ENCODE measurements at places on chromosomes 7 and 10.

GRCh38 chr10:57905010-57905409, 362.7 kb downstream of the IPMK start:
- DNase-seq, result no peak

GRCh38 chr7:23458044-23458443, 12.2 kb downstream of the IGF2BP3 start:
- DNase-seq, result no peak

DNA sequence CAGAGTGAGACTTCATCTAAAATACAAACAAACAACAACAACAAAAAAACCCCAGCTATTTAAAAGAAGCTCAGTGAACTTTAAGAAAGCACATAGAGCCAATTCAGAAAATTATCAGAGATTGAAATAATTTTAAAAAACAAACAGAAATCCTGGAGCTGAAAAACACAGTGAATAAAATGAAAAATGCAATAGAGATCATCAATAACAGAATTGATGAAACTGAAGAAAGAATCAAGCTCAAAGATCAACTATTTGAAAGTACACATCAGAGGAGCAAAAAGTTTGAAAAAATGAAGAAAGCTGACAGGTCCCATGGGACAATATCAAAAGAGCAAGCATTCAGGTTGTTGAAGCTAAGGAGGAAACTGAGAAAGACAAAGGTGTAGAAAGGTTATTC, 12.2 kb upstream of the ZNF746 start:
- no peak for DNase-seq

- peak; percentile 66 for DNase-seq
Observed at GRCh38 chr10:90451283-90451682, 406.6 kb downstream of the HTR7 start.

DNA sequence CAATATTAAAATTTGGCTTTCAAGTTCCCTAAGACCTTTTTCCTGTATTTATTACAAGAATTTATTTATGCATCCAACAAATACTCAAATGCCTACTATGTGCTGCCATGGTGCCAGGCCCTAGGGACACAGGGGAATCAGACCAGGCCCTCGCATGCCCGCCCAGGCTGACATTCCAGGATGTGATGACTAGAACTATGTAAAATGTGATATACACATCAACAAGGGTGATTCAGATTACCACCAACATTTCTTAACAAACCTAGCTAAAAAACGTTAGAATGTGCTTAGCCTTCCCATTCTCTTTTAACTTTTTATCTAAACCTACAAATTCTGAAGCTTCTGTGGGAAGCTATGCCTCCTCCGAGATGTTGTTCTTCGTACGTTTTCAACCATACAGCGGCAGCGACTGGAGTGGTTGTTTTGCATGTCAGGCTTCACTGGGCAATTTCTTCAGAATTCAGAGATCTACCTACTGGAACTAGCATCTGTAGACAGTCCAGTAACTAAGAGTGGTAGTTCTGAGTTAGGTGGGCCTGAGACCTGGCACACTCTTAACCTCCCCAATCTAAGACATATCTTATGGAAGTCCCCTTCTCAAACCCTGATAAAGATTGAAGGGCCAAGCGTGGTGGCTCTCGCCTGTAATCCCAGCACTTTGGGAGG, 22.1 kb downstream of the GNA12 start:
- DNase-seq, result peak; percentile 89

- peak; percentile 36 for DNase-seq
Observed at GRCh38 chr7:148434181-148434757, 156.3 kb upstream of the C7orf33 start.

DNA sequence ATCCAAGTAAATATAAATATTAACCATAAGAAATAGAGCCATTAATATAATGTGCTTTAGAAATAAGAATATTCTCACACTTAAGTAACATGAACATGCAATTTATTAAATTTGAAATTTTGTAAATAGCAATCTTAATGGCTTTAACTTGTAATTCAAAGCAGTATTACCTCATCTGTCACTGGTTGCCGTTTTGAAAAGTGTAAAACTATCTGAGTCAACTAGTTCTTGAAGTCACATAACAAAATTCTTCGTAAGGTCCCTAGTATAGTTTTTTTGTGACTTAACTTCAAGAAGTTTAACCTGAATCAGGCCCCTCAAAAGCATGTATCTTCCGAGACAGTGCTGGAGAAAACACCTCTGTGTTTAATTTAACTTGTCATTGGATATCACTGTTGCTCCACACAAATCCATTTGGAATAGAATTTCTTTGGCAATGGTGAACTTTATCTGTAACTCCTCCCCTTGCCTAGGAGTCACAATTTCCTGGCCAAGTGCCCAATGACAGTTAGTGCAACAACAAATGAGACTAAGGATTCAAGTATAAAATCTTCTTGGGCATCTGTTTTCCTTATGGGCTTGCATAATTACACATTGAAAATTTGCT, 47.1 kb downstream of the NT5C2 start:
- peak; percentile 87 for DNase-seq

- DNase-seq, result no peak
Observed at GRCh38 chr7:36232971-36233550, 80.0 kb downstream of the EEPD1 start.
